ENCODE measurements at places on chromosomes 7 and 10.
A peak's percentile ranks its signal among the peaks of the same experiment; 100 is the strongest.

DNA sequence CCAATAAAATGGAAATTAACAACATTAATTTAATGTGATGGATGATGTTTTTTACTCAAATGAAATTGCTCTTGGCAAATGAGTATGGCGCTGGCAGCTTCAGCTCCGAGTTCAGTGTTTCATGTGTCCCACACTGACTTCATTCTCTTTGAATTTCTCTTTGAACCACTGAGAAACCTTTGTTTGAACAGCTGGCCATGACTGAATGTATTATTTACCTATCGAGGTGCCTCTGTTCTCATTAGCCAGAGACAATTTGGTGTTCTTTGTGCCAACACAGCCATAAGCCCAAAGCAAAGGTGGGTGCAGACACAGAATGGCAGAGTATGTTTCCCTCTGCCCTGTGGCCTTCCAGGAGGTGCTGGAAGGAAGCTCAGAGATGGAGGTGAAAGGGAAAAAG lies 42.1 kb downstream of the TMEM178B start:
- DNase-seq = peak; percentile 35

GRCh38 chr10:32731527-32731926 lies 226.5 kb downstream of the ITGB1 start:
- DNase-seq = no peak

DNA sequence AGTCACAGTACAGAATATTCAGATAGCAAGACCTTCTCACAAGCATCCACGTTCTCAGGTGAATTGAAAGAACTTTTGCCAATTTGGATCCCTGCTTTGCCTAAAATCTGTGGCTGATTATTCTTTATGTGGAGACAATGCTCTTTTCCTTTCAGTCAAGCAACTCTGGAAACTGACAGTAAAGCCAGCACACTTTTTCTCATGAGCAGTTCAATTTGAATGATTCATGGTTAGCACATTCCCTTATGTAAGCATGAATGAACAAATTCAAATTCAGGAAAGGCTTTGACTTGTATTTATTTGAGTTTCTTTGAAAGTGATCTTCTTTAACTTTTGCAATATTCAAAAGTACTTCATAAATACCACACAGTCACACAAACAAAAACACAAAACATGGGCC lies 57.6 kb downstream of the MEOX2 start:
- no peak for DNase-seq

- DNase-seq = no peak
Measured at GRCh38 chr10:72221278-72221677, 5.2 kb upstream of the ASCC1 start.

- DNase-seq = no peak
Measured at GRCh38 chr10:127148933-127149220, 47.5 kb downstream of the INSYN2A start.

- peak; percentile 42 for DNase-seq
Measured at GRCh38 chr10:17644485-17644943, 563 bp downstream of the STAM start.

- DNase-seq = no peak
Measured at GRCh38 chr7:19268737-19269136, 123.5 kb upstream of the FERD3L start.

DNA sequence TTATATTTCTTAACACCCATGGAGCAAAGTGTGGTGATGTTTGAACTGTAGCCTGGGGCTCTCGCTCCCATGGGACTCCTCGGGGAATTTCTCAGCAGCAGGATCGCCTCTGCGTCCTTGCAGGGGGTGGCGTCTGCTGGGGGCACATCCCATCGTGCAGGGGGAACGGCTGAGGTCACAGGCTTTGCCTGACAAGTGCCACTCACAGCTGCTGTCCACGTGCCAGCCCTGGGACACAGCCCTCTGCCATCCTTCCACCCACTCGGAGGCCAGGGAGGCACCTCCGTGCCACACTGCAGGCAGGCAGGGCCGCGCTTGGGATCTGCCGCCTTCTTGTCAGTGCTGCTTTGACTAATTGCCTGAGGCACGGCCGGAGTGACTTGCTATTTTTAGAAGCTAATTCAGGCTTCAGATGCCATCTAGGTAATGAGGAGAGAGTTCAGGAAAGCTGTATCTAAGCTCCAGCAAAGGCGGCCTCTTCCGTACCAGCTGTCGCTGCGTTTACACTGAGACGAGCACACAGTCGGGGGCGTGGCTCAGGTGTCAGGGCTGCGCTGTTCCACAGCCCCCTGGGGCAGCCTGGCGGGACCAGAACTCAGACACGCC lies 45.7 kb downstream of the PITRM1 start:
- DNase-seq = no peak

DNA sequence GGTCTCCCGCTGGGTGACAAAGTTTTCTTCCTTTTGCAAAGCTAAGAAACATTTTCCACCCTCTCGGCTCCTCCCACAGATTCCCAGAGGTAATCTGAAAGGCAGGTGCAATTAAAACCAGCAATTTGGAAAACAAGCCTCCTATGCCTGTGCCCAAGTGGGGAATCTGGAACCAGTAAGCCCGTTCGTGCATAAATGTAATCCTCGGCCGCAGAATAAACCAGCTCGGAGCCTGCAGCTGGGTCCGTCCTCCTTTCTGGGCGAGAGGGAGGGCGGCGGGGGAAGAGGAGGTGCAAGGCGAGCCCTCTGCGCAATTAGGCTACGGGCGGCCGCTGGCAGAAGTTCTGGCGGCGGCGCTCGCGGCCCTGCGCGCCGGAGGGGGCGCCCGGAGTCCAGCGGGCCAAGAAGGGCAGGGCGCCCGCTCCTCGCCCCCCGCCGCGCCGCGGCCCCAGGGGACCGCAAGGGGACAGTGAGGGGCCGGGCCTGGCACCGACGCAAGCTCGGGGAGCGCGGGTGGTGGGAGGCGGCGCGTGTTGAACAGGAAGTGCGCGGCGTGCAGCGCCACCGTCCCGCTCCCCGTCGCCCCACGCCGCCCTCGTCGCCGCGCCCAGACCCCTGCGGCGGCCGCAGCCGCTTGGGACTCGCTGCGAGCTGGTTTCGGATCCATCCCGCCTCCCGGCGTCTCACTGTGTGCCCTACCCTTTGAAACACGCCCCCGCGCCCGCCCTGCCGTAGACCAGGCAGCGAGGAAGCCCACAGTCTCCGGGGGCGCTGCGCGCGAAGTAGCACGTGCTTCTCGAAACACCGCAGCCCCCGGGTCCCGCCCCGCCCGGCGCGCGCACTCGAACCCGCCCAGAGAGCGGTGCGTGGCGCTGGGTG lies at the start of gene PRKAG2:
Gene PRKAG2, minus strand, starts transcription at position 217 of the 879 bp plus-strand sequence. CDS start 495 bp downstream, outside the sequence.
- peak; percentile 82 for DNase-seq

GRCh38 chr10:42544945-42545344 lies 93.4 kb downstream of the ZNF33B start:
- DNase-seq = no peak

DNA sequence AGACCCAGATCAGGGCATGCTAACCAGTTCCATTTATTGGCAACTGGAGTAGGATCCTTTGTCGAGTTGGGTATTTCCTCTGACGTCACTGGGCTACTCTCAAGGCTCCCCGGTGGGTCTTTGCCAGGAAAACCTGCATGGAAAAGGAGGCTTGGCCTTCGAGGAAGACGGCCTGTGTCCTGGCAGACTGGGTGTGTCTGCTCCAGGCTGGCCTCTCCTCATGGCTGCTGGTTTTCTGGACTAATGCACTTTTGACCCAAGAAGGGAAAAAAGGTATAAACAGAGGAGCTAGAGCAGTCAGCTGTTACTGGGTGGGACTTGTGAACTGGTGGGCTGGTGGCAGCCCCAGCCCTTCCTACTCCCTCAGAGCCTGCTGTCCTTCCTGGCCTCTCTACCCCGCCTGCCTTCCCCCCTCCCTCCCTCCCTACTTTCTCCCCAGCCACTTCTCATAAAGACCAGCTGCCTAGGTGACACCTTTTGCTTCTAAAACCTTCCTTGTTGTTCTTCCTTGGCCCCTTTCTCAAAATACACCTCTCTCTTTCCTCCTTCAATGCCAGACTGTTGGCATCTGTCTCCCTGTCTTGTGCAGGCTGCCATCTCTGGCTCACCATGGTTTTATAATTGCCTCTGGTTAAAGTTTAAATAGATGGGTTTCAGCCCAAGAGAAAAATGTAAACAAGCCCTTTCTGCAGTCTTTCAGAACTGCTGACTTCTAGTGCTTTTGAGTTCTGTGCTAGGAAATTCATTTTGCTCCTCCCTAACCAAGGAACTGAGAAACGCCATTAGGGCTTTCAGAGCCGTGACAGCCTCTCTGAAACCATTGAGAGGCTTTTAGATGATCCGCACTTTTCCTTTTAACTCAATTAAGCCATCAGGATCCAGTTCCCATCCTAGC lies 101.8 kb upstream of the MKLN1 start:
- peak; percentile 86 for DNase-seq

- DNase-seq = no peak
Measured at GRCh38 chr10:22148961-22149360, 68.9 kb downstream of the EBLN1 start.

- peak; percentile 32 for DNase-seq
Measured at GRCh38 chr10:51892965-51893658, 193.7 kb upstream of the CSTF2T start.

GRCh38 chr10:37488792-37489657 lies 363.6 kb downstream of the ANKRD30A start:
- no peak for DNase-seq

GRCh38 chr7:128351296-128352152 lies 7.8 kb upstream of the RBM28 start:
- no peak for DNase-seq

DNA sequence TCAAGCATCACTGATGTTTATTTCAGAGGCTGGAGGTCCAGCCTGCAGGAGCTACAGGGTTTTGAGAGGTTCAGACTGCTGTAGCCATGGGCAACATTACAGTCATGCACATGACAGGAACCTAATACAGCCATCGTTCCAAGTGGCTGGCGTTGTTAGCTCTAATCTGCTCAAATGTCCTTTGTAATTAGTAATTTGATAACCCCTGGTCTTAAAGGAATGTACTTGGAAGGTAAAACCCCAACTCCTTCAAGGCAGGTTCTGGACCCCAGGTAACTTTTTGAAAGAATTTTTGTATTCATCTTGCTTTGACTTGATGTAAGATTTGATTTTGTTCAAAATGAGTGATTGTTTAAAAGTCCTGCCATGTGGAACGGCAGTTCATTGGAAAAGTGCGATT lies 34.7 kb upstream of the FOXI2 start:
- no peak for DNase-seq

- no peak for DNase-seq
Measured at GRCh38 chr7:81608748-81609382, 161.0 kb downstream of the HGF start.

GRCh38 chr10:102552533-102552932 lies 48.8 kb downstream of the SUFU start:
- no peak for DNase-seq

DNA sequence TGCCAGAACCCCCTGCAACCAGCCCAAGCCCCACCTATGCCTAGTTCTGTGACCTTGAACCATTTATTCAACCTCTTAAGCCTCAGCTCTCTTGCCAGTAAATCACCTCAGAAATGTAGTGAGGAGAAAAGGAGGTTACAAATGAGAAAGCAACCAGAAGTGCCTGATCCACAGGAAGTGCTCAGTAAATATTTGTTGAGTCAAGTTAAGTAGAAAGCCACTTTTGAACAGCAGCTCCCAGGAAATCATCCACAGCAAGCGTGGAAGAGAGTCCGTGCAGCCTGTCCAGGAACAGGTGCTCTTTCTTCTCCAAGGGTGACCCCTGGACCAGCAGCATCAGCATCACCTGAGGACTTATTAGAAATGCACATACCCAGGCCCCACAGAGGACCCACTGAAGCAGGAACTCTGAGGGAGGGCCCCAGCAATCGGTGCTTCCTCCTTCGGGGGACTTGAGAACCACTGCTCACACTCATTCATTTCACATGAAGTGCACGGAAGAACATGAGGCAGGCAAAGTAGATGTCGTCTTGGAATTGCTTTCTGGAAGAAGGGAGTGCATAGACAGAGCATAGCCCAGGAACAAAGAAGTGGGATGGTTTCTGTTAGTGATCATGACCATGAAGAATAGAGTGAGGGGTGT lies 6.3 kb upstream of the C10orf71 start:
- no peak for DNase-seq

DNA sequence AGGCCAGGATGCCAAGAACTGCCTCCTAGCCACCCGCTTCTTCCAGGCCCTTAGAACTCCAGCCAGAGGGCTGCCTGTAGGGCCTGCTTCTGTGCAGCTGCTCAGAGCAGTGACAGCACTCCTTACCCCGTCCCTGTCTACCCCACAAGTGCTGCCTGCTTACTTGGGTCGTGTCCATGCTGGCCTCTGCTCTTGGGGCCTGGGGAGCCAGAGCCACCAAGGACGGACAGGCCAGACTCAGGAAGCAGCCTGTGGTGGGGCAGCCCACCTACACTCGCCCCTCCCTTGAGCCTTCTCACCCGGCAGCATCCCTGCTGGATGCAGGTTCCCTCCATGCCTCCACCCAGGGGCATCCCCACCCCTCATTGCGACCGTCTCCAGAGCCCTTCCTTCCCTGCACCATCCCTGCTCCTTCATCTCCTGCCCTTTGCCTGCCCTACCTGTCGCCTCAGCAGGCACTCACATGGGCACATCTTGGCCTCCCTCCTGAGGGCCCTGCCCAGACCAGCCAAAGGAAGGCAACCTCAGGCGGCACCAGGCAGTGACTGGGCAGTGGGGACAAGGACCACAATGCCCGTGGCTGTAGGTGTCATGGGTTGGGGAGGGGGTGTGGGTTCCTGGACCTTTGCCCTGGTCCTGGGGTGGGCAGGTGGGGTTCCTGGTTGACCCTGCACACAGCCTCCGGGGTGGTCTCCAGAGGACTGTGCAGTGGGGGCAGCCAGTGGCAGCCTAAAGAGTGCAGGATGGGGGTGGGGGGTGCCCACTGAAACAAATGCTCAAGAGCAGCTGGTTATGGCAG lies 78.0 kb upstream of the TNS3 start:
- no peak for DNase-seq

DNA sequence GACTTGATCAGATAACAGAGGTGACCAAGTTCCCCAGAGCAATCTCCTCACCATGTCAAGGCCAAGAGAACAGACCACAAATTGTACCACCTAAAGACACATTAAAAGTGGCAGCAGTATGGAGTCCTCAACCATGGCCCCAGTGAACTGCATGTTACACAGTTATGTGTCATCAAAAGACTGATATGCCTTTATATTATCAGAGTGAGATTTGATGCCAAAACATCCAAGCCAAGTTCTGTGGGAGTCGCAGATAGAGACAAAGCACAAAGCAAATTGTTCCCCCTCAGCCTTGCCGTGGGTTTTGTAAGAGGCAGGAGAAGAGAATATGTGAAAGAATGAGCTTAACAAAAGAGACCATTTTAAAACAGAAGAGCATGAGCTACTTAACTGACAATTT lies 39.2 kb upstream of the TES start:
- DNase-seq = no peak

DNA sequence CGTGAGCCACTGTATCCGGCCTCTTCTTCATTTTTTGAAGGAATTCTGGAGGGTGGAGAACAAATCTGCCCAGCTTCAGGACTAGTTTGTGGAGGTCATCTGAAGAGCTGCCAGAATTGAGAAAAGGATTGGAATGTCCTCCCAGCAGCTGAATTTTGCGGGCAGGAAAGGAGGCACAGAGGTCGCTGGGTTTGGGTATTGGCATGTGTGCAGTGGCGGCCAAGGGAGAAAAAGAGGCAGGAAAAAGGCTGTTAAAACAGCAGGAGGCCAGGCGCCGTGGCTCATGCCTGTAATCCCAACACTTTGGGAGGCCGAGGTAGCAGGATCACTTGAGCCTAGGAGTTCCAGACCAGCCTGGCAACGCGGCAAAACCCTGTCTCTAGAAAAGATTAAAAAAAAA lies 80.4 kb downstream of the HIP1 start:
- no peak for DNase-seq

- DNase-seq = no peak
Measured at GRCh38 chr10:131723297-131724168, 177.3 kb upstream of the PPP2R2D start.

GRCh38 chr7:70612811-70613210 lies 519.1 kb upstream of the GALNT17 start:
- DNase-seq = no peak
